Glutamatergic neuron (in vitro differentiated cells): ENCODE measurements at places on chromosomes 2 and 18. TPM values are rescaled to one million over a fixed set of nuclear protein-coding genes. Genes with fewer than 3 reads are reported as not detected.
A peak's percentile ranks its signal among the peaks of the same experiment; 100 is the strongest.

DNA sequence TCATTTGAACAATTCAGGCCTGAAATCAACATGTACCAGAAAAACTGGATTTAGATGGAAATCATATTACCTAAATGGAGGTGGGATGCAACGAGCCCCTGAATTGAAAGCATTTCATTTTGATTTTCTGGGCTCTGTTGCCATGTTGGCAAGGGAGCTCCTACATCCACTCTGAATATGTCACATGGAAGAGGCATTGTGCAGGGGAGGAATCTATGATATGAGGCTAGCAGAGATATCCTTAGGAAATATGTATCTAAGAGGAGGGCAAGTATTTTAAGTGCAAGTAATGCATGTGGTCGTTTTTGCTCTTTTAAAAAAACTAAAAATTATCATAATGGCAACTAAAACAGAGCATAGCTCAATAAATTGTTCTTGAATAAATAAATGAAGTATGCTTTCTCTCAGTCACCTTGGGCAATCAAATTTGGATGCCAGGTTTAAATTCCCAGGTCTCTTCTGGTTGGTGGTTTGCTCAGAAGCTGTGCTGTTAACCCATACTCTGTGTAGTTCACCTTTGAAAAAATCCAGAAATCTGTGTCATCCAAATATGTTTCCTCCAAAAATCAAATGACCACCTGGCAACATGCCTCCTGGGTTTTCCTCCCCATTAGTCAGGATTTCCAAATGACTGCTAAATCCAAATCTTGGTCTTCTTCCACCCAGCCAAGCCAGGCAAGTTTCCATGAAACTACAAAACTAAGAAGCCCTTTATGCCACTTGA is 6.5 kb upstream of the LGALSL start:
- H3K4me1 ChIP-seq: no peaks in the 10 kb centered on the region
- H3K27ac ChIP-seq: no peak overlapping the region
- H3K36me3 ChIP-seq: no peaks in the 10 kb centered on the region
- H3K4me3 ChIP-seq: no peak overlapping the region
- DNase-seq: no peak

GRCh38 chr18:11808001-11808855 is 43.0 kb upstream of the CHMP1B start:
- peaks cover 7% of the 10 kb centered on the region for H3K4me1 ChIP-seq
- no peak overlapping the region for H3K4me3 ChIP-seq
- H3K36me3 ChIP-seq: no peaks in the 10 kb centered on the region
- H3K27me3 ChIP-seq: no peaks in the 10 kb centered on the region
- no peak for DNase-seq
- no peak overlapping the region for H3K27ac ChIP-seq

DNA sequence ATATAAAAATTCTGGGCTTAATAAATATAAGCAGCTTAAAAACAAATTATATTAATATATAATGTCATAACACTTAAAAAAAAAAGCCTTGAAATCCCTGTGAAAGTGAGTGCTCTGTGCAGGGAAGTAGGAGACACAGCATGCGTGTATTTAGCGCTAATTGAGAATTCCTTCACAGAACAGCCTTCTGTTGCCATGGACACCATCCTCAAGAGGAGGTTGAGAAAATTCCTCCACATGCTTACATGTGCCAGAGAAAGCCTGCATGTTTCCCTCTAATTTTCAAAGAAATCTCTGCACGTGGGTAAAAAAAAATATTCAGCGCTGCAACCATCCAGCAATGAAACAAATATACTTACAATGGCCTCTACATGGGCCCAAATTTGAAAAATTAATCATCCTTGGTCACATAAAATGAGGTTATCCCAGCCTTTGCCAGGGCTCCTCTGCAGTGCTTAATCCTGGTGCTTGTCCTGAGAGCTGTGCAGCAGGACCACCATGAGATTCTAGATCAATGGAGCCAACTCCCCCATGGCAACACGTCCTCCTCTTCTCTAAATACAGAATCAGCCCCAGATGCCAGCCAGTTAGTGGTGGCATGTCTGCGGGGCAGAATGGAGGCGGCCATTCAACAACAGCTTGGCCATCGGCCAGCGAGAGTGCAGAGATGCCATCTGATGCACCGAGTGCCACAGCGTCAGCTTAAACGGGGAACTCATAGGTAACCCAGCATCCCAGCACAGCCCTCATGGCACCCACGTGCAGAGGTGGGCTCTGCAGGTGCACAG is 228.0 kb downstream of the MYT1L start:
- no peak overlapping the region for H3K27ac ChIP-seq
- H3K36me3 ChIP-seq: peaks cover 4% of the 10 kb centered on the region
- peaks cover 15% of the 10 kb centered on the region for H3K4me1 ChIP-seq
- H3K27me3 ChIP-seq: peaks cover 2% of the 10 kb centered on the region
- H3K4me3 ChIP-seq: no peak overlapping the region

DNA sequence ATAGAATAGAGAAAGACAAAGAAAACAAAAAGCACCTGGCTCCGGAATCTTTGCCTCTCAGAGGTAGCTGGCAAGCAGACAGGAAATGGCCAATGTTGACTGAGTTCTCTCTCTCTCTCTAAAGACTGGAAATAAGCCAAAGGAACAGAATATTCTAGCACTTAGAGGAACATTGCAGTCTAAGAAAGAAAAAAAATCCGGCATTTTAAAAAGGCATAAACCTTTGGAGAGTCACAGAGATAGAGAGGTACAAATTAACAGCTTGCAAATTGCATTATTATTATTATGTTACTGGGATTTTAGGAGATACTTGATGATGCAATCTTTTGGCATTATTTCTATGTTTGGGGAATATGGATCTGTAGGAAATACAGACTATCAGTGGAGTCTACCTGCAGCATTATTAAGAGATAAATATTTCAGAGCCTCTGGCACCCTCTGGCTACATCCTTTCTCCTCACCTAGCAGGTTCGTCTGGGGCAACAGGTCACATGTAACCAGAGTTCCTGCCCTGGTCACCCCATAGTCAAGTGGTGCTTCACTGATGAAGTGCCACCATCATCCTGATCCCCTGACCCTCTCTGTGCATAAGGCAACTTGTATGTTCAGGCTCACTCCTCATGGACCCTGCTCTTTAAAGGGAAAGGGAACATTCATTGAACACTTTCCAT is 318.9 kb upstream of the ACVR2A start:
- H3K27ac ChIP-seq: peak overlapping the region; percentile 65
- no peak for DNase-seq
- H3K4me3 ChIP-seq: no peak overlapping the region
- H3K4me1 ChIP-seq: peaks cover 16% of the 10 kb centered on the region

DNA sequence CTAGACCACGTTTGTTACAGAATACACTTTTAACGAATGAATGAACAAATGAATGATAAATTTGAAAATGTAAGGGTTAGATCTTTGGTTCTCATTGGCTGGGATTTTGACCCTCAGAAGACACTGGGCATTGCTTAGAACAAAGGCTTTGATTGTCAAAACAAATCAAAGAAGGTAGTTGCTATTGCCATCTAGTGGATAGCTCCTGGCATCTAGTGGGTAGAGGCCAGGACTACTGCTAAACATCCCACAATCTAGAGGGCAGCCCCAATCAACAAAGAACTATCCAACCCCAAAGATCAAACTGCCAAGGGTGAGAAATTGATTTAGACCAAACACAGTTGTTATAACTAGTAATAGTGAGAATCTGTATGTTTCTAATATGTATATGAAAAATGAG is 552.3 kb downstream of the KCNJ3 start:
- no peak overlapping the region for H3K27ac ChIP-seq
- no peaks in the 10 kb centered on the region for H3K36me3 ChIP-seq
- no peak overlapping the region for H3K4me3 ChIP-seq
- DNase-seq: no peak

DNA sequence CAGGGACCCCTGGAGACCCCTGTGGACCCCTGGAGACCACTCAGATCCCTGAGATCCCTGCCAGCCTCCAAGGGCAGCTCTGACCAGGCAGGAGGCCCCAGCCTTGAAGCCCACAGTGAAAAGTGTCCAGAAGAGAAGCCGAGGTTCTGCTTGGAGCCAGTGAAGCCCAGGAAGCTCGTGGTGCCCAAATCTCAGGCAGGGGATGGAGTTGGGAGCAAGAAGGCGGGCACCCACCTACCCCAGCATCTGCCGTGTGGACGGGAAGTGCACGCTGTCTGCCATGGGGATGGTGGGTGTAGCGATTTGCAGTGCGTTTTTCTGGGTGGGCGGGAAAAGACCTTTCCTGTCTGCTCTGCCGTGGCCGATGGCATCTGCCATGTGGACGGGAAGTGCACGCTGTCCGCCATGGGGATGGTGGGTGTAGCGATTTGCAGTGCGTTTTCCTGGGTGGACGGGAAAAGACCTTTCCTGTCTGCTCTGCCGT is 120.6 kb upstream of the CTDP1 start:
- peaks cover 7% of the 10 kb centered on the region for H3K27me3 ChIP-seq
- DNase-seq: no peak

DNA sequence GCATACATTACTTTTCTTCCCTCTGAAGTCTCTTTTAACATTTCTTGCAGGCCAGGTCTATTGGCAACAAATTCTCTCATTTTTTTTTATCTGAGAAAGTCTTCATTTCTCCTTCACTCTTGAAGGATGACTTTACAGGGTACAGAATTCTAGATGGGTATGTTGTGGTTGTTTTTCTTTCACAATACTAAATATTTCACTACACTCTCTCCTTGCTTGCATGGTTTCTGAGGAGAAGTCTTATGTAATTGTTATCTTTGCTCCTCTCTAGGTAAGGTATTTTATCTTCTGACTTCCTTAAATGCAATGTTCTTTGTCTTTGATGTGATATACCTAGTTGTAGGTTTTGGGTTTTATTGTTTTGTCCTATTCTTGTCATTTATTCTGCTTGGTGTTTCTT is 371.1 kb downstream of the FIGN start:
- no peaks in the 10 kb centered on the region for H3K36me3 ChIP-seq
- no peak overlapping the region for H3K27ac ChIP-seq
- H3K27me3 ChIP-seq: no peaks in the 10 kb centered on the region
- H3K4me1 ChIP-seq: no peaks in the 10 kb centered on the region
- H3K4me3 ChIP-seq: no peak overlapping the region
- no peak for DNase-seq

DNA sequence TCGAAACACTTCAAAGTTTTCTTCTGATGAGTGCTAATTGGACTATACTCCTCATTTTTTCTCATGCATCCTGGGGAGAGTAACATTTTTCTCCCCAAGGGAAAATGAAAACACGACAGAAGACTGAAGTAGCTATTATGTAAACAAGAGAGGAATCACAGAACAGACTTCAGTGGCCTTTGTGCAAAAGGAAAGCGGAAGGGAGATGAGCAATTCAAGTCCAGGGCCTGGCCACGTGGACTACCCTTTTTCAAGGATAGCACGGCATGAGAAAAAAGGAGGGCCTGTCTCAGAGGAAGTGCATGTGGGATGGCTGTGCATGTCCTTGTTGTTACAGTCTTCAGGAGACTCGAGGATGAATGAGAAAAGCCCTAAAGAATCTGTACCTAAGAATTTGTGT is 43.8 kb upstream of the KCNE4 start:
- no peaks in the 10 kb centered on the region for H3K4me1 ChIP-seq
- no peak for DNase-seq
- H3K27ac ChIP-seq: no peak overlapping the region
- H3K27me3 ChIP-seq: no peaks in the 10 kb centered on the region

- H3K4me1 ChIP-seq: peaks cover 1% of the 10 kb centered on the region
- H3K36me3 ChIP-seq: peaks cover 10% of the 10 kb centered on the region
- no peaks in the 10 kb centered on the region for H3K27me3 ChIP-seq
- H3K4me3 ChIP-seq: no peak overlapping the region
- DNase-seq: no peak
- H3K27ac ChIP-seq: no peak overlapping the region
Measured at GRCh38 chr2:136362676-136363390, 244.9 kb upstream of the CXCR4 start.

- no peak for DNase-seq
- H3K36me3 ChIP-seq: no peaks in the 10 kb centered on the region
- peaks cover 15% of the 10 kb centered on the region for H3K4me1 ChIP-seq
- H3K27me3 ChIP-seq: no peaks in the 10 kb centered on the region
Measured at GRCh38 chr18:58058720-58059119, 14.7 kb downstream of the NEDD4L start.

GRCh38 chr2:191122638-191123294 is 28.0 kb downstream of the STAT4 start:
- no peak overlapping the region for H3K27ac ChIP-seq
- no peaks in the 10 kb centered on the region for H3K36me3 ChIP-seq
- H3K27me3 ChIP-seq: no peaks in the 10 kb centered on the region
- no peaks in the 10 kb centered on the region for H3K4me1 ChIP-seq

DNA sequence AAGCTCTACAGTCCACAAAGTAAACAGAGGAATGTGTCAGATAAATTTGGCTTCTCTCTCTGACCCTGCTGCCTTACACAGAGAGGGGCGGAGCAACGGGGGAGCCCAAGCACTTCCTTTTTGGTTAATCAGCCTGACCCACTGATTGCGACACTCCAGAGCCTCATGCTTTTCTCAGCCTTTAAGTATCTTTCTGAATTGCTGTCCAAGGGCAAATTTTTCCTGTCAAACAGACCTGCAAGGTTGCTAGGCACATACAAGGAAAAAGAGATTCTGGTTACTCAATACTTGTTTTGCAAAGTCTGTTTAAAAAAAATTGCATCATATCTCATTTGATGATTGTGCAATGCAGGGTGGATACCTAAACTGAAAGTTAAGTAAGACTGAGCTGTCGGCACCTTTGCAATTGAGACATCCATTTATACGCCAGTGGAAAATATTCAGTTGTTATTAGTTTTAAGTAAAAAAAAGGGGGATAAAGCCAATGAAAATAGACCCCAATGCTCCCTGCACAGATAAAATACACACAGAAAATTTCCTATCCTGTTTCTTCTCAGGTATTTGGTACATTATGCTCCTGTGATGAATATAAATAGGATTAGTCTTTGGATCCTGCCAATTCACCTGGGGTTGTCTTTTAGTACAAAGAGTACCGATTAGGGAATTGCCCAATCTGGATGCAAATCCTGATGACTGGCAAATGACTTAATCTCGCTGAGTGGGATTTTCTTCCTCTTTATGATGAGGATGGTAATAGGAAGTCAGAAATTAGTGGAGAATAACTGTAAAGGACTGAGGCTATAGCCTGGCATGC is 260.2 kb upstream of the TRIB2 start:
- H3K4me1 ChIP-seq: peaks cover 4% of the 10 kb centered on the region
- no peak overlapping the region for H3K4me3 ChIP-seq
- H3K27ac ChIP-seq: no peak overlapping the region
- H3K36me3 ChIP-seq: peaks cover 6% of the 10 kb centered on the region

DNA sequence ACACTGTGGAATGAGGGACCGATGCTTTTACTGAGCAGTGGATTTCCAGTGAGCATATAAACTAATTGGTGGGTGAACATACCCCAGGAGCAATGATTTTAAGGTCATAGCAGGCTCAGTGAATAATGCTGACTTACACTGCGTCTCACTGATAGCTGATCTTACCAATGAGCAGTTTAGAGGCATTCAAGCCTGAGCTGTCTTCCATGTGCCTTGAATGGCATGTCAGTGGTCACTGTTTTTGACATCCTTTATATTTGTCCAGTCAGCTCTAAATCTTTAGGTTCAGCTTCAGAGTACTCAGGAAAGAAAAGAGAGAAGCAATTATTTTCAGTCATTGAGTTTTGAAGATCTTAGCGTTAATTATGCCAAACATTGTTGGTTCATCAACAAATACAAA is 88.3 kb downstream of the CAMKMT start:
- H3K27me3 ChIP-seq: no peaks in the 10 kb centered on the region
- no peaks in the 10 kb centered on the region for H3K4me1 ChIP-seq
- H3K36me3 ChIP-seq: no peaks in the 10 kb centered on the region
- no peak overlapping the region for H3K27ac ChIP-seq
- H3K4me3 ChIP-seq: no peak overlapping the region
- DNase-seq: no peak

The FAM237A gene
- total RNA-seq: not detected

The UGT1A5 gene
- not detected for total RNA-seq

The PCARE gene
- total RNA-seq: 0.66 TPM

The ZBTB7C gene
- total RNA-seq: 10.6 TPM

The CROCC2 gene
- total RNA-seq: not detected

The SAG gene
- total RNA-seq: not detected

The DUSP19 gene
- total RNA-seq: 1.6 TPM

The ZSWIM2 gene
- not detected for total RNA-seq

The NT5C1B gene
- total RNA-seq: not detected
